T-helper 17 cell (primary cell): ENCODE measurements at places on chromosomes 5 and 9.
A peak's percentile ranks its signal among the peaks of the same experiment; 100 is the strongest.

GRCh38 chr9:36169708-36170107, 520 bp downstream of the CCIN start:
- DNase-seq = no peak

DNA sequence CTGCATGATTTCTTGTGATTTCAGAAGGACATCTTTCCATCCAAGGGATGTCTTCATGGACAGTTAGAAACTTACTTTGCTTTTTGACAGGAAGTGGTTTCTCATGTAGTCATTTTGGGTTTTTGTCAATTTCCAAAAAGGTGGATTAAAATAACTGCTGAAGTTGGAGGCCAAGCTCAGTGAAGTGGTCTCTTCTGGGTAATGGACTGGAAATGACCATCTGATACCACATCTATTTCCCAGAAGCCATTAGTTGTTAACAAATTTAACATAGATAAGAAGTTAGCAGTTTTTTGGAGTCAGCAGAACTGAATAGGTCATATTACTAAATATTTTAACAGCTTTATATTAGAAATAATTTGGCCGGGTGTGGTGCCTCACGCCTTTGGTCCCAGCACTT, 86.2 kb upstream of the MYO10 start:
- no peak for DNase-seq

GRCh38 chr9:36868586-36869282, 165.3 kb downstream of the PAX5 start:
- DNase-seq = no peak

GRCh38 chr5:173859408-173860159, 28.6 kb upstream of the CPEB4 start:
- no peak for DNase-seq

DNA sequence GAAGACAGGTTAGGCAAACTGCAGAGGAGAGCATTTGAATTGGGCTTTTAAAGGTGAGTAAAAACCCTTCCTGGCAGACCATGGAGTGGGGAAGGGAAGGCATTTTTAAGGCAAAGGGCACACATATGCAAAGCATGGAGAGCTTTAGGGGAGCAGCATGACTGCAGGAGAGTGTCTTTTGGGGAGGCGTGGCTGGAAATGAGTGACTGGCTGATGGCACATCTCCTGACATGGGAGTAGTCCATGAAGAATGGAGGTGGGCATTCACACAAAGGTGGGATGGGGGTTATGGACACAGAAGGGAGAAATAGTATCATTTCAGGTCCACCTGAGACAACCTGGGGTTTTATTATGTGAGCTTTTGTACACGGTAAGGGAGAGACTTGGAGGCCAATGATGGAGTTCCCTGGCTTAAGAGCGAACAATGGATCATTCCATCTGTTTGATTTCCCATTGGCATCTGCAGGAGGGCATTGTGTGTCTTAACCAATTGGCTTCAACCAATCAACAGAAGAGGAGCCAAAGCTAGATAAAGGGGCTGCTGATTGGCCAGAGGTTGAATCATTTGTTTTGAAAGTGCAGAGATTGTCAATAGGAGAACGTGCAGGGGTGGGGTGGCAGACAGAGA, 2.1 kb downstream of the NSG2 start:
- no peak for DNase-seq

GRCh38 chr5:172634106-172634899, 6.8 kb upstream of the NEURL1B start:
- DNase-seq = no peak

- DNase-seq = no peak
Observed at GRCh38 chr5:64979531-64979930, 210.8 kb downstream of the CWC27 start.

- no peak for DNase-seq
Observed at GRCh38 chr9:22512495-22512894, 65.9 kb downstream of the DMRTA1 start.

- peak; percentile 25 for DNase-seq
Observed at GRCh38 chr9:127612939-127613582, 984 bp downstream of the STXBP1 start.

DNA sequence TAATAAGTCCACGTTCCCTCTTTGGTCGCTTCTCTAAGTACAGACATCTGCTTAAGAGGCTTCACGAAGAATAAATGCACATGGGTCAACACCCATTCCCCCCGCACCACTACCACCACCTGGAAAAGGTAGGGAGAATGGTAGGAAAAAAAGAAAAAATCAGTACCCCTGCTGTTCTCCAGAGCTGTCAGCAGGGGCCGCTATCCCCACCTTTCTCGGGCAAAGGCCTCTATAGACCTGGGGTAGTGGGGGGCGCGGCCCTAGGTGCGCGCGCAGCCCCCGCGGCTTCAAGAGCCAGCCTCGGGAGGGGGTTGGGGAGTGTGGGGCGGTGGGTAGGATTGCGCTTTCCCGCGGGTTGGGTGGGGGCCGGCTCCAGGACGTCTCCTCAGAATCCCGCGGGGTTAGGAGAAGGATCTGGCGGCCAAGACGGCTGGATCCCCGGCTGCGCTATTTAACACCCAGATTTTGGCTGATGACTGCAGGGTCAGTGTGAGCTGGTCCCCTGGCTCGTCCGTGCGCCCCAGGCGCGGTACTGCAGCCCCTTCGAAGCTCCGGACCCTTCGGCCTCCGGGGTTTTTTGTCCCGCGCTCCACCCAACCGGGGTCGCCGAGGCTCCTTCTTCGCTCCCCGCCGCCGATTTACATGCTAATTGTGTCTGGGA, 1.6 kb upstream of the SEMA6A start:
- no peak for DNase-seq

DNA sequence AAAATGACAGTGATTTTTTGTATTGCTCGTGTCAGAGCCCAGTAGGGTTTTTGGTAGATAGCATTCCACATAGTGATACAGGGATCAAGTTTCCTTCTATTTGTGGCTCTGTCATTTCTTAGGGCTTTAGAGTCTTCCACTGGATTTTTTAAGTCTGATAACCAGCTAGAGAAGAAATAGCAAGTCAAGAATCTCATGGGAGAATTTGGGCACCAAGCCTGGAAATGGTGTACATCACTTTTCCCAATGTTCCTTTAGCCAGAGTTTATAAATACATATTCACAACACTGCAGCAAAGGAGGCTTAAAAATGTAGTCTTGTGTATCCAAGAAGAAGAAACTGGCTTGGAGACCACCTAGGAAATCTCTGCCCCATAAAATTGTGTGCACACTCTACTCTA, 647.1 kb upstream of the KLF4 start:
- DNase-seq = no peak

DNA sequence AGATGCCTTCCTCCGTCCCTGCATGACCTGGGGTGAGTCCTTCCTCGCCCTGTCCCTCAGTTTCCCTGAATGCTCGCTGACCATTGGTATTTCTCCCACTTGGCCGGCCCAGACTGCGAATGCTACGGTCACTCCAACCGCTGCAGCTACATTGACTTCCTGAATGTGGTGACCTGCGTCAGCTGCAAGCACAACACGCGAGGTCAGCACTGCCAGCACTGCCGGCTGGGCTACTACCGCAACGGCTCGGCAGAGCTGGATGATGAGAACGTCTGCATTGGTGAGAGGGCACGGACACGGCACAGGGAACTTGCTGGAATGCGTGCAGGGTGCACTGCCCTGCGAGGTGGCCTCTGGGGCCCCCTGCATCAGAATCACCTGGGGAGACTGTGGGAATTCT, 77.1 kb downstream of the NTNG2 start:
- DNase-seq = no peak

GRCh38 chr5:129096382-129096991, 1.9 kb downstream of the ISOC1 start:
- no peak for DNase-seq

GRCh38 chr9:108980893-108981292, 32.4 kb downstream of the CTNNAL1 start:
- DNase-seq = no peak
